ENCODE measurements at places on chromosomes 3 and 15. TPM values are rescaled to one million over a fixed set of nuclear protein-coding genes. Genes with fewer than 3 reads are reported as not detected.
A peak's percentile ranks its signal among the peaks of the same experiment; 100 is the strongest.

- no peak for DNase-seq
Measured at GRCh38 chr15:48006031-48006511, 114.7 kb upstream of the SLC24A5 start.

COL6A5 gene
- total RNA-seq: under 0.01 TPM

GRCh38 chr3:23840521-23840920 is 34.8 kb downstream of the UBE2E1 start:
- DNase-seq: no peak

CHRNA7 gene
- 4.4 TPM for total RNA-seq

GRCh38 chr15:47427463-47427862 is 289.8 kb upstream of the SEMA6D start:
- DNase-seq: no peak

DNA sequence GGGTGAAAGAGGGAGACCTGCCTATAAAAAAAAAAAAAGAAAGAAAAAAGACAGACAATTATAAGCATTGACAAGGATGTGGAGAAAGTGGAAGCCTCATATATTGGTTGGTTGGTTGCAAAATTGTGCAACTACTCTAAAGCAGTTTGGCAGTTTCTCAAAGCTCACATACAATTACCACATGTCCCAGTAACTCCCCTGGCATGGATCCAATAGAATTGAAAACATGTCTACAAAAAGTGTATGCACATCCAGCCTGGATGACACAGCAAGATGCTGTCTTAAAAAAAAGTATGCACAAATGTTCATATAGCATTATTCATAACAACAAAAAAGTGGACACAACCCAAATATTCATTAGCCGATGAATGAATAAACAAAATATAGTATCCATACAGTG is 19.5 kb downstream of the SETMAR start:
- DNase-seq: no peak

TIPARP gene
- total RNA-seq: 34.0 TPM

DNA sequence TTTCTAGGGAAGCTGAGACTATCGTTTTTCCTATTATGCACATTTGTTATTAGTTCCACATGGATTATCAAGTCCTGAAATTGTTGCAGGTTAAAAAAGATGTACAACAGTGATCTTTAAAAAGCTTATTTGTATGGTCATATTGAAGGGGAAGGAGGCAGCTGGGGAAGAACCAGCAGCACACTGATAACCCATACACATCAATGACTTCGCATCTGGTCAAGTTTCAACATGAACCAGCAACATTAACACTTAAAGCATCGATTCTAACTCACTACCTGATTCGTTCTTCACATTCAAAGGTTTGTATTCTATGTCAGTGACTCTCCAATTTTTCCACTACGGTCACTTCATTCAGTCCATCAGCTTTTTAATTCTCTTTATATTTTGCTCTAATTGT is 56.4 kb downstream of the NCEH1 start:
- no peak for DNase-seq

ATP8B4 gene
- total RNA-seq: 6.6 TPM

GRCh38 chr3:74845081-74845480 is 230.6 kb upstream of the CNTN3 start:
- no peak for DNase-seq

GRCh38 chr3:26535151-26535550 is 87.4 kb upstream of the LRRC3B start:
- no peak for DNase-seq

DNA sequence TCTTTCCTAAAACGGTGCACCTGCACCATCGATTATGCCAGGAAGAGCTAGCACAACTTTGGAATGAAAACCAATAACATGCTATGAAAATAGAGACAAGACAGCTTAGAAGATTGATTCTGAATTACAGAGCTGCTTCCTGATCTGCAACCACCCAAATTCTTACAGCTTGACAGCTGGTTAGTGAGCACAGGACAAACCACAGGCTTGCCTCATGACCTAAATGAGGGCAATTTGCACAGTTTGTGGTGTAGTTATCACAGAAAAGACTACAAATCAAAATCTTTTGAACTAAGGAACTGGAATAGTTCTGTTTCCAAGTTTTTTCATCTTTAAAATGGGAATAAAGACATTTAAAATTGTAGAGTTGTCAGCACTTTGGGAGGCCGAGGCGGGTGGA is 533.5 kb downstream of the NAALADL2 start:
- no peak for DNase-seq

DHX30 gene
- total RNA-seq: 69.1 TPM

ANKUB1 gene
- 0.78 TPM for total RNA-seq

DNA sequence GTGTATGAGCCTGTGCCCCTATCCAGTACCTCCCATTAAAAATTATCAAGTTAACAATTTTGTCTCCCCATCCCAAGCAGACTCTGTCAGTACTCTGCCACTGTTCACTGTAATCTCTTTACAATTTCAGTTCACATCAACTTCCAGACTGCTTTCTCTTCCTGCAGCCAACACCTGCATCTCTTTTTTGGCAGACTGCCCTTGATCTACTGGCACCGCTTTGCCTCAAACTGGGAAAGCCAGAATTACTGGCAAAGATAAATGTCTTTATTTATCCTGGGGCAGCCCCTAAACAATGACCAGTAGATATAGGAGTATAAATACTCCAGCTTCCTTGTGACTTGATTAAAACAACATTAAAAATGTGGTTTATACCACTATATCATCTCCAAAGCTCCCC is 494.1 kb downstream of the ZNF385D start:
- DNase-seq: no peak

GRCh38 chr3:189557824-189558223 is 73.4 kb upstream of the TP63 start:
- no peak for DNase-seq

CLEC3B gene
- 26.0 TPM for total RNA-seq

DNA sequence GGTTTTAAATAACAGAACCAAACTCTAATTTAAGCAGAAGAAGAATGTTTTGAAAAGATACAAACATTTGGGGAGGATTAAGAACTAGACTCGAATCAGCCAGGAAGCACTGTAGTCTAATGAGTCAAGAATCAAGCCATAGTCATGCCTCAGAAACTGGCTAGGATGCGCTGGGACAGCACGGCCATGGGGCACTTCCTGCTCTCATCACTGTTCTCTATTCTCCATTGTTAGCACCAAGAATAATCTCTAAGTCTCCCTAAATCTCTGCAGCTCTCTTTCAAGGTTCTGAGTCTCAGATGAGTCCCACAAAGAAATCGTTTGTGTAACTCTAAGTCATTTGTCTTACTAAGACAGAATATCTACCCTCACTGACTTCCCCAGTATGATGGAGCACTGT is 399.0 kb upstream of the KCNMB2 start:
- no peak for DNase-seq

DNA sequence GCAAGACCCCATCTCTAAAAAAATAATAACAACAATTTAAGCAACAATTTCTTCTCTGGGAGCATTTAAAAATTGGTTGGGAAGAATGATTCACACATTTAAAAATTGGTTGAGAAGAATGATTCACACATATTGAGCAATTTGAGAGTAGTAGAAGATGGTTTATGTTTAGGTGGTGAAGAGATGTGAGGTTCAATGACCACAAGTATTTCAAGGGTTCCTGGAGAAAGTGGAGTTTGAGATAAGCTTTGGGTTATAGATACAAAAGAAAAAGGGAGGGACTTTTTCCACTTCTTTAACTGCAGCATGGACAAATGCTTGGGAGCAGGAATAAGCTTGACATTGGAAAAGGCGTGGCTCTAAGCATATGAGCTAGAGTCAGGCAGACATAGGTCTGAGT is 145.7 kb upstream of the NPHP3 start:
- no peak for DNase-seq

DNA sequence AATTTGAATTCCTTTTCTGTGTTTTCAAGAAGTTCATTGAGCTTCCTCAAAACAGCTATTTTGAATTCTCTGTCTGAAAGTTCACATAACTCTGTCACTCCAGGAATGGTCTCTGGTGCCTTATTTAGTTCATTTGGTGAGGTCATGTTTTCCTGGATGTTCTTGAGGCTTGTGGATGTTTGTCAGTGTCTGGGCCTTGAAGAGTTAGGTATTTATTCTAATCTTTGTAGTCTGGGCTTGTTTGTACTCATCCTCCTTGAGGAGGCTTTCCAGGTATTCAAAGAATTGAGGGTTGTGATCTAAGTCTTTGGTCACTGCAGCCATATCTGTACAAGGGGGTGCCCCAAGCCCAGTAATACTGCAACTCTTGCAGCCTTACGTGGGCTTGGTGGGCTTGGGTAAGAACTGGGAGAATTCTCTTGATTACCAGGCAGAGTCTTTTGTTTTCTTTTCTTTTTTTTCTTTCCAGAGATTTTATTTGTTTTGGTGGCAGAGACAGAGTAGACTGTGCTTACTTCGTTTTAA is 19.3 kb upstream of the CCNDBP1 start:
- no peak for DNase-seq

SEMA3B gene
- 2.3 TPM for total RNA-seq

CX3CR1 gene
- total RNA-seq: 11.4 TPM

- DNase-seq: no peak
Measured at GRCh38 chr15:85541744-85542143, 161.3 kb downstream of the AKAP13 start.

- no peak for DNase-seq
Measured at GRCh38 chr3:179949869-179950268, 86.9 kb downstream of the PEX5L start.

- DNase-seq: no peak
Measured at GRCh38 chr3:144036498-144036897, 64.9 kb downstream of the DIPK2A start.

CRBN gene
- 187 TPM for total RNA-seq

FILIP1L gene
- 1.2 TPM for total RNA-seq

SUSD5 gene
- total RNA-seq: 3.0 TPM

- peak; percentile 1 for DNase-seq
Measured at GRCh38 chr3:41026394-41027177, 172.7 kb upstream of the CTNNB1 start.

DNA sequence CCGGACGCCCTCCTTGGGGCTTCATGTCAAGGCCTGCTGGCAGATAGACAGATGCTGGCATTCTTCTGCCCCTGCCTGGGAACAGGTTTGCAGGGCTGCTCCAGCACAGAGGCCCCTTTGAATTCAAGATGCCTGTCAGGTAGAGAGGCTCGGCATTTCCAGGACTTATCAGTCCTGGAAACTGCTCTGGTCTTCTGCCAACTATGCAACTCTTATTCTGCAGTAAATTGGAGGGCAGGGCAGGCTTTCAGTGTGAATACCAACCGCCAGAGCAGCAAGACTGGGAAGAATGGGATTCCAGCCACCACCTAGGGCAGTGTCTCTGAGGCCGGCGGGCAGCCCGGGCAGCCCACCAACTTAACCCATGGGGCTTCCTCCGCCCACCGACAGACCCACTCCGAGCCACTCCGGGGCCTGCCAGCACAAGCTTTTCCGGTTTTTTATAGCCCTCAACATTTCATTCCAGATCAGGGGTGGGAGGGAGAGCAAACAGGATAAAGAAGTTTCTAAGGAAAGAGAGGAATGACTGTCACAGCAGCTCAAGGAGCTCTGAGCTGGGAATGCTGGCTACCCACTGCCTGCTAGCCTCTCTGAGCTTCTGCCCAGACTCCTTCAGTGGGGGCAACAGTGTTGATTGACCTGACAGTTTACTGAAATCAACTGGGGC is 140.9 kb downstream of the NTRK3 start:
- no peak for DNase-seq

Data from occipital lobe (tissue), 3 donors.